CD4-positive, alpha-beta T cell treated with Interleukin-6 at 100 ng/mL for 8 hours (primary cell): ENCODE measurements at places on chromosomes 2 and 18.

- DNase-seq = no peak
These were observed 29.0 kb downstream of the ZC3H6 start for GRCh38 chr2:112304298-112304941.

DNA sequence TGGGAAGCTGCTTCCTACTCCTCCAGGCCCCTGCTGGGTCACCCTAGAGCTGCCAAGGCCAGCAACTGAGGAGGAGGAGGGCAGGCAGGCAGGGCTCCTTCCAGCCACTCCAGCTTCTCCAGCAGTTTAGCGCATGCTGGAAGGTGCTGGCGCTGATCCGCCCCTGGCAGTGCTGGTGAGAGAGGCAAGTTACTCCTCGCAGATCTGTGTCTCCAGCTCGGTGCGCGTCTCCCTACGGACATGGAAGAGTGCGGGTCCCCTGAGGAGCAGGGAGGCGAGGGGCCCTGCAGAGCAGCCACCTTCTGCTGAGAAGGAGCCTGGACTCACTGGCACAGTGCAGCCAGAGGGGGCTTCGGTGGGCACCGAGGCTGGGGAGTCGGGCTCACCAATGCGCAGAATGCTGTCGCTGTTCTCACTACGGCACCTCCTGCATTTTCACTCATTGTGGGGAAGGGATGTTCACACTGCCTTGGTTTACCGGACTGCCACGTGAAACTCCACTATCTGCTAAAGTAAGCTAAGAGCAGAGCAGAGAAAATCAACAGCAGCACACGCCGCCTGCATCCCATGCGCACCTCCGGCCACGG lies 206.0 kb downstream of the HDAC4 start:
- DNase-seq = no peak

DNA sequence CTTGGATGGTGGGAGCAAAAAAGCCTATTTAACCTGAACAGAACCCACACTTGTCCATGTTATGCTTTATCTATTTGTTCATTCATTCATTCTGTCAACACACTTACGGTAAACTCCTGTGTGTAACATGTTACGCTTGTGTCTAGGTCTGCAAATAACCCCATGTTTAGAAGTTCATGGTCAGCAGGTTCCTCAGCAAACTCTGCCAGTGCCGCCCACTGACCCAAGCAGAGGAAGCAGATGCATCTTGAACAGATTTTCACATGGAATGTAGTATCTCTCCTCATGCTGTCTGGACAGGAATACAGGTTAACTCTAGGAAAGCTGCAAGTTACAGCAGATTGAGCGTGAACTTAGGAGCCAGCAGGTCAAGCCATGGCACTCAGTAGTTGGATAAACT lies 213.7 kb upstream of the COPS8 start:
- DNase-seq = no peak

- DNase-seq = no peak
These were observed 100.4 kb upstream of the SH3BP4 start for GRCh38 chr2:234851451-234851850.

DNA sequence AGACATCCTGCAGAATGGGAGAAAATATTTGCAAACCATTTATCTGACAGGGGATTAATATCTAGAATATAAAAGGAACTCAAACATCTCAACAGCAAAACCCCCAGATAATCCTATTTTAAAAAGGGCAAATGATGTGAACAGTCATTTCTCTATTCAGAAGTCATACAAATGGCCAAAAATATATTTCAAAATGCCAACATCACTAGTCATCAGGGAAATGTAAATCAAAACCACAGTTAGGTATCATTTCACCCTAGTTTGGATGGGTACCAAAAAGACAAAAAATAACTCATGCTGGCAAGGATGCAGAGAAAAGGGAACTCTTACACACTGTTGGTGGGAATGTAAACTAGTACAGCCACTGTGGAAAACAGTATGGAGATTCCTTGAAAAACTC lies 70.0 kb downstream of the TBR1 start:
- DNase-seq = no peak

DNA sequence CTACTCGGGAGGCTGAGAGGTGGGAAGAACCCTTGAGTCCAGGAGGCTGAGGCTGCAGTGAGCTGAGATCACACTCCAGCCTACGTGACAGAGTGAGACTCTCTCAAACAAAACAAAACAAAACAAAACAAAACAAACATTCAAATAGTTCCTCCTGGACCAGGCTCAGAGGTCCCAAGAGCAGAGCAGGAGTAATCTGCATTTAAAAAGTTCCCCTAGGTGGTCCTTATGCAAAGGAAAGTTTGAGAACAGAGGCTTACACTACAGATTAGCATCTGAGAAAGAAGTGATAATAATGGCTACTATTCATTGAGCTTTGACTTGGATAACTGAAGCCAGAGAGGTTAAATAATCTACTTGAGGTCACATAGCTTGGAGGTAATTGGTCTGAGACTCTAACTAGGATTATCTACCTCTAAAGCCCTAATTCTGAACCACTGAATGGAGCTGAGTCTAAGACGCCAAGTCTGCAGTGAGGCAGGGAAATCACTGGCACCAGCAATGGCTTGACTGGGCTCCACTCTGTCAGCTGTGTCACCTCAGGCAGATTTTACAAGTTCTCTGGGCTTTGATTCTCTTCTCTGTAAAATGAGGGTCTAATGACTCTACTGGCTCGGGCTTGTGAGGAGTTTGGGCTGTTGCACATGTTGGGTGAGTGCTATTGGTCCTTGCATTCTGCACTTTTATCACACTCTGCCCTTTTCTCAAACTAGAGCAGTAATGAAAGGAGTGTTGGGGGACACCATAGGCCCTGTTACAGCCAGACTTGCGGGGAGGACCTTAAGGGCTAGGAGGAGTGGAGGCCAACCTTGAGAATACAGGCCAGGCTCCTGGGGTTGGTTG lies 29.2 kb upstream of the DLX2 start:
- DNase-seq = no peak

GRCh38 chr2:20766798-20767644 lies 55.9 kb downstream of the LDAH start:
- no peak for DNase-seq

DNA sequence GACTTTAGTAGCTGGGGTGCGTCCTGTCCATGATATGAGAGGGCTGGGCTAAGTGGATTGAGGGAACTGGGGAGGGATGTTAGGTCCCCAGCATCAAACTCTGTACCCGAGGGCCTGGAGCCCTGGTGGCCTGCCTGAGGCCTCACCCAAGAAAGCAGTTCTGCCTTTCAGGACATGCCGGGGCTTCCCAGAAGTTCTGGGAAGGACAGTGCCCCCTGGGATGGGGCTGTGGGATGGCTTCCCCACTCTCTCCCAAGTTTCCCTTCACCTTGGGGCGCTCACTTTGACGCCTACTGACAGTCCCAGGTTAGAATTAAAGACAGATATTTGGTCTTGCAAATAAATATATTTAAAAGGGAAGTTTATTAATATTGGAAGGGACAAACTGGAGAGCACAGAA lies 1.8 kb downstream of the OXER1 start:
- DNase-seq = no peak

DNA sequence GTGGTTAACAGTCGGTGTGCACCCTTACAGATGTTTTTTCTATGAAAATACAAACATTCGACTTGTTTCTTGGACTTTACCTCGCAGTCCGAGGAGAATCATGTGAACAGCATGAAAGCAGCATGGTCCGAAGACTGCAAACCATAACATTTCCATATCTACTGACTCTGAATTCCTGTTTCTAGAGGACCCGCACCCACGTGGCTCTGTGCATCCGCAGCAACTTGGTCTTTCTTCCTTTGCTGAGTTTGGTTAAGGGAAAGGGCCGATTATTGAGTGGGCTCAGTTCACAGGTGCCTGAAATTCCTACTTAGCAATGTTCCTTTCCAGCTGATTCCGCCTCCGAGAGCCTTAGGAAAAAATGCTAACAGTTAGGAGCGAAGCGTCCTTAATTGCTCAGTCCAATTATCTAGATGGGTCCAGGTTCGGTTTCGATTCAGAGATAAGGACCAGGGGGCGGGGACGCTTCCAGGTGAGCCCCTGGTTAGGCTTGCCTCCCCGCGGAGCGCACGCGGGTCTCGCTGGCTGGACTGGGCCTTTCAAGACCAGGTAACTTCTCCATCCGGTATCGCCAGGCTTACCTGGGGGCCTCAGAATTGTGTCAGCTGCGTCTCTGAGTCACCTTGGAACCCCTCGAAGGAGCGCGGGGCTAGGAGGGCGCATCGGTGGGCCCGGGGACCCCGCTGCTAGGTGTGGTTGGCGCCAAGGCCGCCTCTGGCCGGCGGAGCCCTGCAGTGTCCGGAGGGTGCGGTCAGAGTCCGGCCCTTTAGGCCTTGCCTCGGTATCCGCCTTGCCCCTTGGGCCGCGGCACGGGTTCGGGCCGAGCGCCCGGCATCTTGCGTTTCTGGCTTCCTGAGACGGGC lies 1.1 kb upstream of the B3GNT2 start:
- no peak for DNase-seq

GRCh38 chr2:222944971-222945740 lies 84.3 kb downstream of the ACSL3 start:
- no peak for DNase-seq

GRCh38 chr2:241458687-241459086 lies 49.7 kb downstream of the STK25 start:
- no peak for DNase-seq

GRCh38 chr18:79982736-79983135 lies 5.6 kb downstream of the TXNL4A start:
- DNase-seq = no peak

DNA sequence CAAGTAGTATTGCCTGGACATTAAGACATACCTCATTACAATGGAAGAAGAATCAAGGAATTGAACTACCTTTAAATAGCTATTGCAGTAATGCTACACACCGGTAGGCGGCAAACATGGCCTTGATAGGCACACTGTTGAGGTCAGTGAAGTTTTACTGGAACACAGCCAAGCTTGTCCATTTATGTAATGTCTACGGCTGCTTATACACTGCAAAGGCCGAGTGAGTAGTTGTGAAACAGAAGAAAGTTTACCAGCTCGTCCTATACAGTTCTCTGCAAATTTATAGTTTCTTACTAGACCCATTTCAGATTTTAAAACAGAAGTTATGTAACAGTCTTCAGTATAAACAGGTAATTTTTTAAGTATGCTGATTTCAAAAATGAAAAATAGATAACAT lies 38.8 kb downstream of the PPP4R1 start:
- no peak for DNase-seq

- no peak for DNase-seq
These were observed 25.9 kb downstream of the CD28 start for GRCh38 chr2:203732092-203732952.

DNA sequence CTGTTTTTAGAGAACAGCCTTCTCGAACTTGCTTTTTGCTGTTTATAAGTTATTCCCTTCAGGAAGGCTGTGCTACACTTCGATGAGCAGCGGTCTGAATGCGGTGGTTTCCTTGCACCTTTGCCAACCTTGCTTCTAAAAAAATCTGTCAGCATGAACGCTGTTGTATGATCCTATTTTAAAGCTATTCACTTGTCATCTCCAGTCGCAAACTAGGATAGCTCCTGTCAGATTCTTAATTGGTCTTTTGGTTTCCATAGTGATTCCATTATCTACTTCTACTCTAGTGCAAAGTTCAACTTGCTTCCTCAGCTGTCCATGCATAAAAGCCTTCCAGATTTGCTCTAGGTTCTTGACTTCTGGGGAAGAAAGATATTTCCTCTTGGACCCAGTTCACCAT lies 76.3 kb upstream of the GALNT3 start:
- no peak for DNase-seq

GRCh38 chr18:77055429-77056300 lies 76.9 kb downstream of the MBP start:
- DNase-seq = no peak

DNA sequence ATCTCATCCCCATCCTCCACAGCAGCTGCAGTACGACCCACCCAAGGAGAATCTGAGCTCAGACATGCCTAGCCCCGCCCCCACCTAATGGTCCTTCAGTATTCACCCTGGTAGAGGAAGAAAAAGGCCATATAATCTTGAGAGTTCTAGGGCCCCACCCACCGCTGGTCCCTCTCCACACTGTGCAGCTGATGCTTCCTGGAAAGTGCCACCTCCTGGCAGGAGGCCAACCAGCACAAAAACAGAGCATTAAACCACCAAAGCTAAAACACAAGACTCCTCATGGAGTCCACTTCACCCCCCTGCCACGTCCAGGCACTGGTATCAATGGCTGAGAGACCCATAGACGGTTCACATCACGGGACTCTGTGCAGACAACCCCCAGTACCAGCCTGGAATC lies 40.7 kb downstream of the MC4R start:
- DNase-seq = no peak

- DNase-seq = no peak
These were observed 15.7 kb upstream of the OLA1 start for GRCh38 chr2:174263997-174264396.

- no peak for DNase-seq
These were observed 66.2 kb downstream of the HS6ST1 start for GRCh38 chr2:128252501-128252900.

- no peak for DNase-seq
These were observed 433.2 kb upstream of the MEX3C start for GRCh38 chr18:51630706-51631105.

- DNase-seq = no peak
These were observed 58.1 kb upstream of the TTC39C start for GRCh38 chr18:23956483-23956882.

DNA sequence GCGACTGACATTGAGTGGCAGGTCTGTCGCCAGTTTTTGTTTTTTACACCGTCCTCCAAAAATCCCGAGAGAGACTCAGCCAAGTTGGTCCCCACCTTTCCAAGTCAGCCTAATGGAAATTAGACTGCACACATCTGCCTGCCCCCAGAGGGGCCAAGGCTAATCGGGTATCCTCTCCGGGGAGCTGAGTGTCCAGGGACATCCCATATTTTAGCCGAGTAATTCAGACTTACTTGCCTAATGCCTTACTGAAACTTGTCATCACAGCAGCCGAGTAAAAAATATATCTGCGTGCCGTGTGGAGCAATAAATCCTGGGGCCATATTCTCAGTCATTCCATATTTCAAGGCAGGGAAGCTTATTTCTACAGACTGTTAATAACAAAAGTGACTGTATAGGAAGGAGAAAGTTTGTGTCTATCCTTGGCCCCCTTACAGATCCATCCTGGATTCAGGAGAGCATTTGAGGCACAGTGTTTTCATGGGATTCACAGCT lies 38.9 kb upstream of the NRP2 start:
- no peak for DNase-seq

DNA sequence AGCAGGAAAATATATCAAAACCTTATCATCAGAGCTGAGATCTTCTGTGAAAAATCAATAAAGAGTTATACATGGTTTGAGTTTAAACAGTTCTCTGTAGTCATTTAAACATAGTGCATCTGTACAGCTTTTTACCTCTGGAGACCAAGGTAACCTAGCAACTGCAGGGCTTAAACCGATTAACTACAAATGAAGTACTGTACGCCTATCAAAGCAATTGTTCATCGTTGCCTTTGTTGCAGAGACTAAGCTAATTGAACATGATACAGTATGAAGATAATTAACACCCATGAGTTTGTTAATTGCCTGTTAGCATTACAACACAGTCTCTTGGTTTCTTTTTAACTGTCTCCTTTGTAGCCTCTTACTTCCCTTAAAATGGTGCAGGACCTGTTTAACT lies 147.9 kb downstream of the LNPK start:
- no peak for DNase-seq

GRCh38 chr2:236343400-236344161 lies 79.4 kb upstream of the ASB18 start:
- peak; percentile 38 for DNase-seq
